Cortex of kidney (tissue), 1 donor: ENCODE measurements at places on chromosomes 1 and 21.

GRCh38 chr1:37478890-37479254 lies 4.5 kb downstream of the ZC3H12A start:
- no peak for DNase-seq

GRCh38 chr1:81672766-81673165 lies 128.0 kb upstream of the ADGRL2 start:
- no peak for DNase-seq

GRCh38 chr1:180981596-180982387 lies 40.9 kb downstream of the STX6 start:
- no peak for DNase-seq

DNA sequence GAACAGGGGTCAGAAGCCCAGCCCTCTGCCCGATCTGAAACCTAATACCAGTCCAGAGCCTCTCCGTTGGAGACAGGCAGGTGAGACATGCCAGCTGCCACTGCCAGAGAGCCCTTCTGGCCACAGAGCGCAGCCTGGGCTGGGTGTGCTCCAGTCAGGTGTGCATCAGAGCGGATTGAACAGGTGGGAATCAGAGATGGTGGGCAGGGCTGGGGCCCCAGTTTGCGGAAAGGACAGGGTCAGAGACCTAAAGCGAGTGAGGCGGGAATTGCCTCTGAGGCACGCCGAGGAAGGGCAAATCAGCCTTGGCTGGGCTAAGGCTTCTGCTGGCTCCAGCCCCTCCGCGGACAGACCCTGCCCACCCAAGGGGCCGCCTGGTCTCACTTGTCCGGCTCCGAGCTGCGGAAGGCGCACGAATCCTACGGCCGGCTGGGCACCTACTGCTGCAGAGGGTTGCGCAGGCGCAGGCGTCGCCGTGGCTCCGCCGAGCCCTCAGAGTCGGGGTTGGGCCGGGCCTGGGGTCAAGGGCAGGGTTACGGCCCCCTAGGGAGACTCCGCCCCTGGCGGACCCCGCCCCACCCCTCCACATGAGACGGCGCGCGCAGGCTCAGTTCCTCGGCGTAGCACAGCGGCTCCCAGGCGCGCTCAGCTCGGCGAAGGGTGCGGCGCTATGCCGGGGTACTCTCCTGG lies 10.3 kb downstream of the CPLANE2 start:
- no peak for DNase-seq

- no peak for DNase-seq
Measured at GRCh38 chr1:57325117-57325516, 98.7 kb downstream of the DAB1 start.

- DNase-seq = no peak
Measured at GRCh38 chr1:210647406-210648333, 319.0 kb downstream of the HHAT start.

DNA sequence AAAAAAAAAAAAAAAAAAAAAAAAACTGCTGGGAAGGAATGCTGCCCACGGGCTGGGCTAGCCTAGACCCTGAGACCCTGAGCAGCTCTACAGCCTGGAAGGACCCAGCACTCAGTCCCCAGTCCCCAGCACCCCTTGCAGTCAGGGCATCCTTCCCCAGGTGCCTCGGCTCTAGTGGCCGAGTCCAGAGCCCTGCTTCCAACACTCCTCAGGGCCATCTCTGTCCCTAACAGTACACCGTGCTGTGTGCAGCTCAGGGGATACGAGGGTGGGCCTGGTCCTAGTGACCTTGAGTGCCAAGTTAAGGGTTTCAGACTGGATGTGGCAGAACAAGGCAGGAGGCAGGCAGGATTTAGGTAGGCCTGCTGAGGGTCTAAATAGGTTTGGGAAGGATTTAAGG lies 50.2 kb upstream of the LRP8 start:
- DNase-seq = no peak

GRCh38 chr1:206496131-206496793 lies 11.1 kb upstream of the RASSF5 start:
- DNase-seq = no peak

DNA sequence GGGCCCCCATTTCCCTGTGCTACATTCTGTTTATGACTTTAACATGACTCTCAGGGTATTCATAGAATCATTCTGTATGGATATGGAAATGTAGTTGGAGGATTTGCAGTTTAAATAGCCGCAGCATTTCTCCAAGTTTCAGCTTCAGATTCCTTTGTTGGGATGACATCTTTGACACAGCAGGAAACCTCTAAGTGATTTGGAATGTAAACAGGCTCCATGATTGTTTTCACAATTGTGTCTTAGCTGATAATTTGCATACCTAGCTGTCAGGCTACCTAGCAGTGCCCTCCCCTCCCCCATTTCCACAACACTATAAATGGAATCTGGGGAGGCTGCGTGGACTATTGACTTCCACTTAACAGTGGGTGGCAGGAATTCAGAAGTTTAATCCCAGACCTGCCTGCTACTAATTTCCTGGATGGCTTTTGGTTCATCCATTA lies 290.2 kb downstream of the HLX start:
- no peak for DNase-seq

DNA sequence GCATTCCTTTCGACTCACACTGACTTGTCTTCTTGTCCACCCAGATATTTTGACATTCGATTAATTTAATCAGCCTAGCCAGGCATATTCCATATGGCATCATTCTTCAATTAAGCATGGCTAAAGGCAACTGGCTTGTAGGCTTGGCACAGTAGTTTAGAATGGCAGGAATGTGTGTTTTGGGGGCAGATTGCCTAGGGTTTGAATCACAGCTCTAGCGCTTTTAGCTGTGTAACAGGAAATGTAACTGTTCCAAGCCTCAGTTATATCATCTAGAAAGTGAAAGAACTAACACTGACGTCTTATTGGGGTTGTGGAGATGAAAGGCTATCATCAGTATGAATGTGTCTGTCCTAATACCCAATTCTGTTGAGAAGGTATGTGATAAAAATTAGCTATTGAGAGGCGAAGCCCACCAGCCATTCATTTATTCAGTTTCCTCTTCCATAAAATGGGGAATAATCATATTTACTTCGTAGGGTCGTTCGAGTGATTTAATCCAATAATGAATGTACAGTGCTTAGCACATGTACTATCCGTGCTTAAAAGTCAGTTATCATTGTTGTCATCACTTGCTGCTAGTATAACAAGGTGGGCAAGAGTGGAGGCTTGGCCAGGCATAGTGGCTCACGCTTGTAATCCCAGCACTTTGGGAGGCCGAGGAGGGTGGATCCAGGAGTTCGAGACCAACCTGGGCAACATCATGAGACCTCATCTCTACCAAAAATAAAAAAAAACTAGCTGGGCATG lies 41.6 kb upstream of the GRHL3 start:
- no peak for DNase-seq

GRCh38 chr21:42245331-42246193 lies 26.6 kb downstream of the ABCG1 start:
- no peak for DNase-seq

- DNase-seq = no peak
Measured at GRCh38 chr1:179079113-179079761, 2.6 kb upstream of the TOR3A start.

DNA sequence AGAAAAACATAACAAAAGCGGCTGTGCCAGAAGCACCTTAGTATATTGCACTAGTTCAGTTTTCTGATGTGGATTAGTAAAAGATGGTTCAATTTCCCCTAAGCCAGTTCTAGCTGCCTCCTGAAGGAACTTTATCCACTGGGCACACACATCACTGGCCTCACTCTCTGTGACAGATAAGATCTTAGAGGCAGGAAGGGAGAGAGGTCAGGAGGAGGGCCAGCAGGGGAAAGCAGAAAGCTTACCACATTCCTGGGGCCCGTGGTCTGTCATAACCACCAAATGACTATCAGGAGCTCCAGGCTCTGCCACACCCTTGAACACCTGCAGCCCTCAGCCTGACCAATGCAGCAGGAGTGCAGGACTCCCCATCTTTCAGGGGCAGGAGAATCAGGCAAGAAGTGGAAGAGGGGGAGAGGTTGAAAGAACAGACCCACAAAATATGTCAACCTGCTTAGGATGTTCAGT lies 37.8 kb downstream of the LRRC71 start:
- no peak for DNase-seq

- DNase-seq = no peak
Measured at GRCh38 chr1:27418326-27419185, 26.1 kb downstream of the GPR3 start.

GRCh38 chr1:67919274-67920072 lies 86.2 kb upstream of the GNG12 start:
- DNase-seq = no peak

DNA sequence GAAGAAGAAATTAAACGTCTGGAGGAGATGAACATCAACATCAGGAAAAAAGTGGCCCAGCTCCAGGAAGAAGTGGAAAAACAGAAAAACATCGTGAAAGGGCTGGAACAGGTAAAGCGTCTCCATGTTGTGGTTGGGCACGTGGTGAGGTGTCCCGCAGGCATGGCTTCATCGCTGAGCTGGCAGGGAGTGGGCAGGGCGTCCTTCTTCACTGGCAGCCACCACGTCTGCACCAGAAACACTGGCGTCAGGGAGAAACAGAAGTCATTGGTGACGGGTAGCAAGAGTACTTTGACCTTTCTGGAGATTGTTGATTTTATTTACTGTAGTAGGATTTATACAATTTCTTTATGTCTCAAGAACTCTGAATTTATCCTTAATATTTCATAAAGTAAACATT lies 59.0 kb upstream of the DIP2A start:
- no peak for DNase-seq

GRCh38 chr1:28519946-28520725 lies 14.3 kb downstream of the RCC1 start:
- DNase-seq = no peak

GRCh38 chr1:42730002-42730401 lies 10.0 kb downstream of the CLDN19 start:
- DNase-seq = no peak

DNA sequence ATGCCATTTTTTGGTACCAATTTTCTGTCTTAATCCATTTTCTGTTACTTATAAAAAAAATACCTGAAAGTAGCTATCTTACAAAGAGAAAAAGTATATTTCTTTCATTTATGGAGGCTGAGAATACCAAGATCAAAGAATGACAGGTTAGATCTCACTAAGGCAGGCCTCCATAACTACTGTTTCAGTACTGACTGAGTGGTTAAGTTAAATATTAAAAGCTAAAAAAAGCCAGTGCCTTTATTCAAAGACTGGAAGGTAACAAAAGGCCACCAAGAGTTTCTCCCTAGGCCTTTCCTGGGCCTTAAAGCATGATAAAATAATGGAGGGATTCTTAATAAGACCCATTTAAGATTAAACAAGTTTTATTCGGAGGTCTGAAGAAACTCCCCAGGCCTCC lies 687.7 kb upstream of the ADGRL4 start:
- no peak for DNase-seq

GRCh38 chr1:207024202-207025145 lies 8.1 kb downstream of the C1orf116 start:
- no peak for DNase-seq

- DNase-seq = no peak
Measured at GRCh38 chr1:9441451-9442133, 97.7 kb upstream of the SLC25A33 start.

DNA sequence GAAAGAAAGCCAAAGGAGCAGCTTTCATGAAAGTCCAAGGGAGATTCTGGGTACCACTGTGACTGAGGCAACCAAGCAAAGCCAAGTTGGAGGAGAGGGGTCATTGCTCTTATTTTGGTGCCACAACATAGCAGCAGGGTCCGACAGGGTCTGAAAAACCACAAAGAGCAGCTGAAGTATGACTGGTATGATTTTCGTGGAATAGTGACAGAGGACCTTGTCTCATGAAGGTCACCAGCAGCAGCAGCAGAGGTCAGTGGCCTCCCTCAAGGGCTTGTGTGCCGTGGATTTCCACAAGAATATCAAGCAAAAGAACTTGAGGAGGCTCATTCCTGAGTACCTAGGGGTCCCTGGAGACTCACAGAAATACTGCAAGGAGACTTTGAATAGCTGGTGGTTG lies 160.9 kb upstream of the SYT6 start:
- no peak for DNase-seq

GRCh38 chr1:37517569-37517968 lies 3.0 kb upstream of the MEAF6 start:
- no peak for DNase-seq

GRCh38 chr1:154837034-154837671 lies 32.9 kb downstream of the KCNN3 start:
- DNase-seq = no peak

DNA sequence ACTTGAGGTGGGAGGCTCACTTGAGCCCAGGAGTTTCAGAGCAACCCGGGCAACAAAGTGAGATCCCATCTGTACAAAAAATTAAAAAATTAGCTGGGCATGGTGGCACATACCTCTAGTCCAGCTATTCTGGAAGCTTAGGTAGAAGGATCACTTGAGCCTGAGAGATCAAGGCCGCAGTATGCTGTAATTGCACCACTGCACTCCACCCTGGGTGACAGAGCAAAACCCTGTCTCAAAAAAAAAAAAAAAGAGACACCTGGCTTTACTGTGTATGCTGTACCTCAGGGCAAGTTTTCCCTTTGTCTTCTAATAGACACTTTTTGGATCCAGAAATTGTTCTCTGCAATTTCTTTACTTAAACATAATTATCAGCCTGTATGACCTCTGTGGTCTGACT lies 23.1 kb upstream of the RCC1 start:
- DNase-seq = no peak

GRCh38 chr1:151816548-151817352 lies 11.5 kb upstream of the LINGO4 start:
- no peak for DNase-seq

GRCh38 chr1:224980181-224980580 lies 50.7 kb downstream of the DNAH14 start:
- DNase-seq = no peak

- DNase-seq = no peak
Measured at GRCh38 chr1:75559800-75560199, 51.1 kb downstream of the SLC44A5 start.

- no peak for DNase-seq
Measured at GRCh38 chr1:151606384-151606783, 5.5 kb upstream of the SNX27 start.

DNA sequence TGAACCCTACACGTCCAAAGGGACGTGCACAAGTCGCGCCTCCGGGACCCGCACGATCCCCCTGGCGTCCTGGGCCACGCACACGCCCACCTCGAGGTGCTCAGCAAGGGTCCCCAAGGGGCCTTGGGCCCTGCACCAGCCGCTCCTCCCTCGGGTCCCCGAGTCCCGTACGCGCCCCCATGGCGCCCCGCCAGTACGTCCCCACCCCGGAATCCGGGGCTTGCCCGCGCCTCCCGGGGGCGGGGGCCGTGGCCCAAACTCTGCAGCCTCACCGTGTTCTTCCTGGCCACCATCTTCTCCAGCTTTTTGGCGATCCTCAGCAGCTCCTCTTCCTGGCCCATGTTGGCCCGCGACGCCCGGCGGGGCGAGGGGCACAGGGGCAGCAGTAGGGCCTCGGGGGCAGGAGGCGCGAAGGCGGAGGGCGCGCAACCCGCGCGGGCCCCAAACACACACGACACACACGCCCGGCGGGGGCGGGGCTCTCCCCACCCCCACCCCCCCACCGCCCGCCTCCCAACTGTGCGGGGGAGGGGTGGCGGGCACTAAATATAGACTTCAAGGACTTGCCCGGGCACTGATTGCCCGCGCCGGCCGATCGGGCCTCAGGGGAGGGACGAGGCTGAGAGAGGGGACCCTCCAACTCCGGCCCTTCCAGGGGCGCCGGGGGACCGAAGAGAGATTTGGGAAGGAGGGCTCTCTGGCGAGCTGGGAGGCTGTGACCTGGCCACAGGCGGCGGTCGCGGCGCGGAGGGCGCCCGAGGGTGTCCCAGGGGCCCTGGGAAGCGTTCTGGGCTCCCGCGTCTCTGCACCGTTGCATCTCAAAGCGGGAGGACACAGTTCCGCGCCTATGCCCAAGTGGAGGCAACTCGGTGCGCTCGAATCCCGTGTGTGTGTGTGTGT lies at the start of gene TCEA3:
TCEA3 (minus strand) TSS at position 456 of the 900 bp plus-strand sequence; CDS start at position 341, 115 bp downstream.
- no peak for DNase-seq

- DNase-seq = no peak
Measured at GRCh38 chr1:163874070-163874469, 552.3 kb downstream of the NUF2 start.
